A673 (cell line): ENCODE measurements at places on chromosomes 2 and 18.

DNA sequence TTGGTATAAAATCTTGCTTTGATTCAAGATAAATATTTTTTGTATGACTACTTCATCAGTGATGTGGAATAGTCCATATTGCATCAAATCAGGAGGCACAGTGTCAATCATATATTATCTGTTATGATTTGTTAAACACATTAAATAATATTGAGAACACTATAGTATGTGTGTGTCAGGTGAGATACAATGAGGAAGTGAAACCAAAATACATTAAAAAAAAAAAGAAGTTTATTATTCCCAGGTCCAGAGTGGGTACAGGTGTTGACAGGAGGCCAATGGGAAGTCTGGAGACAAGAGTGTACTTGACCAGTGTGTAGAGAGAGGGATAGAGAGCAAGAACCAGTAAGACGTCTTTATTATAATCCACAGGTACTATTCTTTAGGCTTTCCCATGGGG lies 292.6 kb downstream of the FSIP2 start:
- no peak for DNase-seq

- no peak for DNase-seq
These were observed 132.2 kb downstream of the DOCK10 start for GRCh38 chr2:224909885-224910573.

DNA sequence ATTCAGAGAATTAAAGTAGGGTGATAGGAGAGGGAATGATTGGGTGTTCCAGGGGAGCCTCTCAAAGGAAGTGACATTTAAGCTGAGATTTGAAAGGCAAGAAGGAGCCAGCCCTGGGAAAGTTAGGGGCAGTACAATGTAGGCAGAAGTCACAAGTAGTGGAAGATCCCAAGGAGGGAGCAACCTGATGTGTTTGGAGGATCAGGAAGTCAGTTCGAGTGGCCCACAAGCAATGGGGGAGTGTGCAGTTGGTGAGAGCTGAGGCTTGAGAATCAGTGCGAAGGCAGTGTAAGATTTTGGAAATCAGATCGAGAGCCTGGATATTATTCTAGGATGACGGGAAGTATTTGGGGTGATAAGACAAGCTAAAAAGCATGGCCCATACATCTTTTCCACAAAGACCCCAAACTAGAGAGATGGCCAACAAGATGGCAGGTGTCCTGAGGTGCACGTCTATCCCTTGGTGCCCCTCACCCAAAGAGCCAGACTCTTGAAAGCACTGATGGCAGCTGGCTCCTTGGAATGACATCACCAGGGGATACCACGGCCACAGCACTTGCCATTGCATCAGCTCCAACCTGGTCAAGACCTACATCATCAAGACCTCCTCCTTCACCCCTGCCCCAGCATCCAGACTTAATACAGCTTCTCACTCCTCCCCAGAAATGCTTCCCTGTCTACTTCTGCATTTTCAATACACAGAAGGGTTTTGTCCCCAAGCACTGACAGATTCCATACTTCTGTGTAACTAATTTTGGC lies 127.3 kb downstream of the BCL2 start:
- DNase-seq = no peak

- no peak for DNase-seq
These were observed 2.7 kb downstream of the SDC1 start for GRCh38 chr2:20222014-20222768.

DNA sequence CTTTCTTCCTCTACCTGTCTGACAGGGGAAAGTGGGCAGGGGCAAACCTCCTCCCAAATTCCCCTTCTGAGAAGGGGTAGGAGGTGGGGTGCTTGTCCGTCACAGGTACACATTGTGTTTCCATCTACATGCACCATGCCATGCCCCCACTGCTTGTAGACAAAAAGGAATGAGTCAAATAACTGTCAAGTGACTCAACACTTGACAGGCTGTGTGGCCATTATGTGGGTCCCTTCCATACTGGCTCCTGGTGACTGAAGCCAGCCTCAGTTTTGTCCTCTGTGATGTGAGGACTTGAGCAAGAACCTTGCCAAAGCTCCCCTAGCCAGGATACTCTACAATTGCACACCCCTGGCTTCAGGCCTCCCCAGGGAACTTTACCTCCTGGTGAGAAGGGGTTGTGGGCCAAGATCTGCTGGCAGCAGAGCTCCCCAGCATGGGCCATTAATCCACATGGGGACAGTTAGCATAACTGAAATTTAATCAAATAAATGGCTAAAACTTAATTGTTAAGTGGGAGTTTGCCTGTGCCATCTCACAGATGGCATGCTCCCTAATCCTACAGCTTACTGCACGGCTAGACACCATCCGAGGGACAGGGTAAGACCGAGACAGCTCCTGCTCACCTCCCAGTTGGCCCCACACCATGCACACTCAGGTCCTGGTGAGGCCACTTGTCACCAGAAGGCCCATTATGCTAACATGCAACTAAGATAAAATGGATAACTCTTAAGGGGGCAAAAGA lies 140.2 kb downstream of the BCL11A start:
- no peak for DNase-seq

DNA sequence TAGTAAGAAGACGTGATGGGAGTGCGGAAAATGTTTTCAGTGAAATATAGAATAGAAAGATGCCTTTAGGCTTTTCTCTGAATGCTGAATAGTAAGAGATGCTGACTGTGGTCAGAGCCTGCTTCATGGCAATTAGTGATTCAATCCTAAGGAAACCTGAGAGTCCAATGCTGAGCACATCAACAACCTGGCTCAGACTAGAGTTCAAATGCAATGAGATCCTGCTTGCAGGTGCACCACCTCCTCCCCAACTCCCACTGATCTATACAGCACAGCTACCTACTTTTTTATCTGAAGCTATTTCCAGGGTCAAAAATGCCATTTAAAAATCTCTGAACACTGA lies 65.4 kb downstream of the AAK1 start:
- DNase-seq = no peak

GRCh38 chr18:49846361-49846662 lies 33.0 kb upstream of the ACAA2 start:
- DNase-seq = no peak

GRCh38 chr2:108938077-108938710 lies 50.8 kb downstream of the EDAR start:
- DNase-seq = no peak

GRCh38 chr2:190482451-190482850 lies 52.1 kb downstream of the NEMP2 start:
- DNase-seq = no peak

DNA sequence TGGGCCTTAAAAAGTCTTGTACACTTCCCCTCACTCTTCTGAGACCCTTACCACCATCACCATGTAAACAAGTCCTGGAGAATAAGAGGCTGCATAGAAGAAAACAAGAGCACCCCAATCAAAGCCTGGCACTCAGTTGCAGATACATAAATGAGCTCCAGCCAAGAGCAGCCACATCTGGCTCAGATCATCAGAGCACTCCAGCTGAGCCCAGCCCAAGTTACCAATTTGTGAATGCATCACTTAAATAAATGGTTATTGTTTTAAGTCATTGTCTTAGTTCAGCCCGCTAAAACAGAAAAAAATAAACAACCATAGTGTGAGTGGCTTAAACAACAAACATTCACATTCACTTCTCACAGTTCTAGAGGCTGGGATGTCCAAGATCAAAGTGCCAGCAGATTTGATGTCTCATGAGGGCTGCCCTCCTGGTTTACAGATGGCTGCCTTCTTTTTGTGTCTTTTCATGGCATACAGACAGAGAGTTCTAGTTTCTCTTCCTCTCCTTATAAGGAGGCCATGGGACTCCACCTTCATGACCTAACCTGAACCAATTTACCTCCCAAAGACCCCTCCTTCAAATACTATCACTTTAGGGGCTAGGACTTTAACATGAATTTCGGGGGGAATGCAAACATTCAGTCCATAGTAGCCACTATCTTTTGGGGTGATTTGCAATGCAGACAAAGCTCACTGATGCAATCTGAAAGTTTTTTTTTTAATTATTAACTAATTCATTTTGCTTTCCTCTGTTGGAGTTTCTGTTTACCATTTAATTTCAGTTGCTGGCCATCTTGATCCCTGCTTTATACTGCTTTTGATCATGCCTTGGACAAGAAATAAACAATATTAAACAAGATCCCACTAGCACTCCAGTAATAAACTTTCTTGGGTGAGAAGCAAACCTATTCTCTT lies 187.5 kb upstream of the ACVR2A start:
- DNase-seq = no peak

DNA sequence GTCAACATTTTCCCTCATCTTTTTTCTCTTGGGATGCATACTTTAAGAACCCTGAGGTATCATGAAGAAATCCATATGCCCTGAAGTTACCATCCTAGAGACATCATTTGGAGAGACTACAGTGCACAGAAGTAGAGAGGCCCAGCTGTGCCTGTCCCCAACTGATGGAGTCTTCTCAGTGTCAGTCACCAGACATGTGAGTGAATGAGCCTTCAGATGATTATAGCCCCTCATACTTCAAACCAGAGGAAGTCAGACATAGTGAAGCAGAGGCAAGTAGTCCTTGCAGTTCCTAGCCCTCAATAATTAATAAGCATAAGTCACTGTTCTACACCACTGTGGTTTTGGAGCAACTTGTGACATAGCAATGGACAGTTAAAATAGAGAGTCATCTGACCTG lies 194.4 kb upstream of the ITGA4 start:
- no peak for DNase-seq

- no peak for DNase-seq
These were observed 36.0 kb upstream of the NPAS2 start for GRCh38 chr2:100783987-100784386.

DNA sequence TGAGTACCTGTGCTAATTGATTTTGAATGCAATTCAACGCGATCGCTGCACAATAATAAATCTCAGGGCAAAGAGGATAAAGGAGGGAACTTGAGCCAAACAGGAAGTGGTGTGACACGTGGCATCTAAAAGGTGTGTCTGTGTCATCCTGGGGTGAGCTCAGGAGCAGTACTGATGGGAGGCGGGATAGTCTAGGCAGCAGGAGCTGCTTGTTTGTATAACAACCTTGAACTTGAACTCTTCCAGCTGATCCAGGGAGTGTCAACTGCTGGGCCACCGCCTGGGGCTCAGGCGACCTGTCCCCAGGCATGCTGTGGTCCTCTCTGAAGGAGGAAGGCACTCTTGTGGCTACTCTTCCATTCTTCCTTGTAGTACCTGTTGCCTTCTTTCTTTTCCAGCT lies 61.2 kb downstream of the BOD1L2 start:
- no peak for DNase-seq

GRCh38 chr2:158756976-158757375 lies 38.1 kb upstream of the DAPL1 start:
- peak; percentile 14 for DNase-seq

DNA sequence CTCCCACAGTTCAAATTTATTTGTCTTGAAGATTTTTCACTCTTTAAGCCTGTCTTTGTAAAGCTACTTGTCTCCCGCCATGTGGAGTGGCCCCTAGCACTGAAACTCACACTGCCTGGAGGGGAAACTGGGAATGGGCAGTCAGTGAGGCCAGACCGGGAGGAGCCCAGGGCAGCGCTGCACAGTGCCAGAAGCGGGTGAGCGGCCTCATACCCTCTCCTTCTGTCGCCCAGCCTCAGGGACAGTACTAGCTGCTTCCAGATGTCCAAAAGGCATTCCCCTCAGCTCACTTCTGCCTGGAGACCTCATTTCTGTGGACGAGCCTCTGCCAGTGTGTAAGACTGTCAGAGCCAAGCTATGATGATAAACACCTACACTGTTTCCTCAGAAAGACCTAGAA lies 79.9 kb downstream of the SEPTIN10 start:
- DNase-seq = no peak

- DNase-seq = peak; percentile 73
These were observed 874 bp downstream of the CLIP4 start for GRCh38 chr2:29115797-29116781.

DNA sequence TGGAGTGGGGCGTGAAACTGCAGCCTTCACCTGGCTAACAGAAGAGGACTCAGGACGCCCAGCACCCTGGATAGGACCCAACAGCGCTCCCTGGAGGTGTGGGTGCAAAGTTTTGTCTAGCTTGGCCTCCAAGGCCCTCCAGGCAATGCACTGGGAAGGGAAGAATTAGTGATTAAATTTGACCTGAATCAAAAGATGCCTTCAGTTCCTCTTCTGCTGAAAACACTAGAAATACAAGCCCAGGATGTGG lies 779 bp upstream of the TRIB2 start:
- DNase-seq = peak; percentile 89

DNA sequence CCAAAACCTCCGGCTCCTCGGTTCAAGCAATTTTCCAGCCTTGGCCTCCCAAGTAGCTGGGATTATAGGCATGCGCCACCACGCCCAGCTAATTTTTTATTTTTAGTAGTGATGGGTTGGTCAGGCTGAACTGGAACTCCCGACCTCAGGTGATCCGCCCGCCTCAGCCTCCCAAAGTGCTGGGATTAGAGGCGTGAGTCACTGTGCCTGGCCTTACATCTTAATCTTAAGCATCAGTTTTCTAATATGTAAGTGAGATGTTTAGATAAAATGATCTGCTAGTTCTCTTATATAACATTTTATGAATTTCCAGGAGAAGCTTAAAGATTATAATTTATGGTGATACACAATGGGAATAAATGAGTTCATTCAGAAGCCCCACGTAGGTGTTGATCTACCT lies 69.2 kb downstream of the SPTBN1 start:
- no peak for DNase-seq

- DNase-seq = peak; percentile 87
These were observed 70.2 kb downstream of the HRH4 start for GRCh38 chr18:24530630-24531111.

DNA sequence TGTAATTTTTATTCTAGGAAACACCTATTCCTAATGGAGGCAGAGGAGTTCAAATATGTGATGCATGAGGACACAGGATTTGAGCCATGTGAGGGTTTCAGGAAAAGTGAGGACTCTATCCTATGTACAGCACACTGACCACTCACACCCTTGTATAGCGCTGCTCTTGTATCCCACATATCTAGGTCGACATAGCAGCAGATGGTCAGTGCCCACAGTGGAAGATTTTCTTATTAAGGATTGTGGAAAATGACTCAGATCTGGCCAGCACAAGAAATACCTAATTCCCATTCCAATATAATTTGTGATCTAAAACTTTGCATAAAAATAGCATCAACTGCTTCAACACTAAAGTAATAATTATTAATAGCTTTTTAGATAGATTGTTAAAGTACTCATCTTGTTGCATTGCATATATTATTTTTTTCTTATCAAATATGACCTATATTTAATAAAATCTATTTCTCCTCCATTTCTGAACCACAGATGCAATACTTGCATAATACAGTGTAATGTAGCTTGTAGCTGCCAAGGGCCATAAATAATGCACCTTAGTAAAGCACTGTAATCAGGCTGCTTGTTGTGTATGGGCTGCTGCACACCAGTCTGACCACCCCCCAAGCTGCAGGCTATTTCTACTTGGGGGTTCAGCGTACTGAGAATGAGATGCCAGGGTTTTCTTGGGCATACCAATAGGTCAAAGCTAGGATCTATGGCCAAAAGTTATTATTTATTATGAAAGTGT lies 442.2 kb upstream of the CWC22 start:
- DNase-seq = no peak

GRCh38 chr2:217756375-217757107 lies 246.3 kb downstream of the TNS1 start:
- peak; percentile 80 for DNase-seq
